ENCODE measurements at places on chromosomes 6 and 20. TPM values are rescaled to one million over a fixed set of nuclear protein-coding genes. Genes with fewer than 3 reads are reported as not detected.

LTA gene
- total RNA-seq: not detected

GFRAL gene
- total RNA-seq: not detected

IMPG1 gene
- total RNA-seq: 0.26 TPM

RXRB gene
- total RNA-seq: 30.1 TPM

KIF25 gene
- 0.56 TPM for total RNA-seq

PARD6B gene
- 1.9 TPM for total RNA-seq

NHLRC1 gene
- 1.0 TPM for total RNA-seq

TSHZ2 gene
- 1.0 TPM for total RNA-seq

RBM24 gene
- 6.1 TPM for total RNA-seq

DPPA5 gene
- not detected for total RNA-seq

DLL1 gene
- 5.9 TPM for total RNA-seq

OXT gene
- not detected for total RNA-seq

GGT7 gene
- total RNA-seq: 17.1 TPM

ASXL1 gene
- 40.4 TPM for total RNA-seq

NKX2-4 gene
- not detected for total RNA-seq

DZANK1 gene
- 0.65 TPM for total RNA-seq

CDH4 gene
- 21.2 TPM for total RNA-seq

B3GAT2 gene
- total RNA-seq: under 0.01 TPM

OOEP gene
- total RNA-seq: not detected

STX11 gene
- 2.6 TPM for total RNA-seq

C6orf15 gene
- total RNA-seq: not detected

HLA-DOB gene
- total RNA-seq: 0.26 TPM

SLC22A23 gene
- 6.5 TPM for total RNA-seq

All from epithelial cell of alveolus of lung (primary cell).